Upper lobe of left lung (tissue), 6 donors: ENCODE measurements at places on chromosomes 13 and 19. TPM values are rescaled to one million over a fixed set of nuclear protein-coding genes. Genes with fewer than 3 reads are reported as not detected.

GRCh38 chr19:11293433-11294389 lies 2.2 kb upstream of the TSPAN16 start:
- DNase-seq, result peak; percentile 98

GRCh38 chr19:19525611-19526380 lies 2.9 kb upstream of the YJEFN3 start:
- DNase-seq, result no peak

GRCh38 chr19:38361633-38362075 lies 12.7 kb upstream of the PSMD8 start:
- peak; percentile 80 for DNase-seq

The FLT3 gene
- total RNA-seq, result 6.3 TPM

DNA sequence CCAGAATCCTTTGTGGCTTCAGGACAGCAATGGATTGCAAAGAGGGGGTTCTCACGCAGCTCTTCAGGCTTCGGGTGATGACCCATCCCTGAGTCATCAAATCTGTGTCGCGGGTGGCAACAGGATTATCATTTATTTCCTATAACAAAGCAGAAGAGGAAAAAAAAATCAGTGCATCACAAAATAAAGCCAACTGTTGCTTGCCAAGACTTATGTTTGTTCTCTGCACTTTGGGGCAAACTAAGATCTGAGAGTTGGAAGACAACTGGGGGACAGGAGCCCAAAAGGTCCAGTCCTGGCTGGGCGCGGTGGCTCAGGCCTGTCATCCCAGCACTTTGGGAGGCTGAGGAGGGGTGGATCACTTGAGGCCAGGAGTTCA lies 6.4 kb downstream of the GNA15 start:
- no peak for DNase-seq

DNA sequence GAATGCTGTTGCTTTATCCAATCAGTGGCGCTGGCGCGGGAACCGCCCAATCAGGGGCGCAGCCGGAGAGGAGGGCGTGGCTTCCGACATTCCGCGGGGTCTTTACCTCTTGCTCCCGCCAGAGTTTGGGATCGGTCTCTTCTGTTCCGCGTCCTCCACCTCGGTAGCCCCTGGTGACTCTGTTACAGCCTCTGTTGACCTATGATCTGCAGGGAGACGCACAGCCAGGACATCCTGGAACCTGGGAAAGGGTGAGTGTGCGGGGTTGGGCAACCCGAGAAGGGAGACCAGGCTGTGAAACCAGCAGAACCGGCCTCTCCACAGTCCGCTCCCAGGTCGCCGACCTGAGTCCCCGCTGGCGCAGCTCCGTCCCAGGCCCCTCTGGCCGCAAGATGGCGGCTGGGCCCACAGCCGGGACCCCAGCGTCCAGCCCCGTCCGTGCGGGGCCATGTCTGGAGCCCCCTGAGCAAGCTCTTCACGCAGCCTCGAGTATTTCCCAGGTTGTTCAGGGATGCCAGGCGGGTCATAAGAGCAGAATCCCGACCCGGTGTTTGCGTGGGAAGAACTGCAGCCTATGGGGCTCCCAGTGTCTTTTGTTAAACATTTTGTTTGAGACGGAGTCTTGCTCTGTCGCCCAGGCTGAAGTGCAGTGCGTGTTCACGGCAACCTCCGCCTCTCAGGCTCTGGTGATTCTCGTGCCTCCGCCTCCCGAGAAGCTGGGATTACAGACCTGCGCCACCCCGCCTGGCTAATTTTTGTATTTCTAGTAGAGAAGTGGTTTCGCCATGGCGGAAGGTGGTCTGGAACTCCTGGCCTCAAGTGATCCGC lies 4.4 kb upstream of the ZNF681 start:
- DNase-seq, result peak; percentile 95

The CCL25 gene
- total RNA-seq, result not detected

DNA sequence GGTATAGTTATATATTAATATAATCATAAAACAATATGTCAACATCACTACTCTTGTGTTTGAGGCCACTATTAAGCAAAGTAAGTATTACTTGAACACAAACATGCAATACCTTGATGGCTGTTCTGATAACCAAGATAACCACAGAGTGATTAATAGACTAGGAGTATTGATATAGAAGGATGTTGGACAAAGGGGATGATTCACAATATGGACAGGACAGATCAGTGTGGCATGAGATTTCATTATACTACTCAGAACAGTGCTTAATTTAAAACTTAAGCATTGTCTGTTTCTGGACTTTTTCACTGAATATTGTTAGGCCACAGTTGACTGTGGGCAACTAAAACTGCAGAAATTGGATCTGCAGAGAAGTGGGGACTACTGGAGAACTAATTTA lies 384.2 kb downstream of the SLITRK1 start:
- no peak for DNase-seq

The ATXN8OS gene
- total RNA-seq, result not detected

DNA sequence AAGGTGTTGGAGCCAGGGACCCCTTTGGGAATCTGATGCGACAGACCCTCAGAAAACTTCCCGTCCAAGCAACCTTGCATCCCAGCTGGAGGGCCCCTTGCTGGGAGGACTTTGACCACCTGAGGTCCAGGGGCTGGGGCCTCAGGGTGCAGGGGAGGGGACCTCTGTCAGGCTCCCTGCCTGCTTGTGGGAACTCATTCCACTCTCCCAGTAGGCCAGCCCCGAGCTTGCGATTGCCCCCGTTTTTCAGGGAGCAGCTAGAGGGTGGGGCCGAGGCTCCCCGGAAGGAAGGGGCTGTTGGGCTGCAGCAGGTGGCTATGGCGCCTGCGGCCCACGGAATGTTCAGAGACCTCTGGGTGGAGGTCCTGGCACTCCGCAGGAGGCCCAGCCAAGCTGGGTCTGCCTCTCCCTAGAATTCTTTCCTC lies 2.8 kb downstream of the GNA11 start:
- DNase-seq, result peak; percentile 43

DNA sequence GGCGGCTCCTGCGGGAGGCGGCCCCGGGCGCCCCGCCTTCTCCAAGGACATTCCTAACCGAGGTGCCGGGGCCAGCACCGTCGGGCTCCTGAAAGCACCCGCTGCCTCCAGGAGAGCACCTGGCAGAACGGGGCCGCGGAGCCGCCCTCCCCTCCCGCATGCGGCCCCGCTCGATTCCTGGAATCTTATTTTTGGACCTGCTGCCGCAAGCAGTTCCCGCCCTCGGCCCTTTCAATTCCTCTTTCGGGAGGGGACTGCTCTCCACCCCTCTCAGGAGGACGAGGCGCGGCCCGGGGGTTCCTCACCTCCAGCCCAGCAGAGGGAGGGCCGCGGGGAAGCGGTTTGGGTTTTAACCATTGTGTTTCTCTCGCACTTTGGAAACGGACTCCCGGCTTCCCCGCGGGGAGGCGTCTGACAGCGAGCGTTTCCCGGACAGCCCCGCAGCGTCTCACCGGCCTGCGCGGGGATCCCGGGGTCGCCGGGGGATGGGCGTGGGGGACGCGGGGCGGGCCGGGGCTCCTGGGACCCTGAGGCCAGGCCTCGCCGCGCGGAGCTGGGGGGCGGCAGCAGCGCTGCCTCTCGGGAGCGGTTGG lies 849 bp downstream of the GAS6 start:
- DNase-seq, result peak; percentile 57

DNA sequence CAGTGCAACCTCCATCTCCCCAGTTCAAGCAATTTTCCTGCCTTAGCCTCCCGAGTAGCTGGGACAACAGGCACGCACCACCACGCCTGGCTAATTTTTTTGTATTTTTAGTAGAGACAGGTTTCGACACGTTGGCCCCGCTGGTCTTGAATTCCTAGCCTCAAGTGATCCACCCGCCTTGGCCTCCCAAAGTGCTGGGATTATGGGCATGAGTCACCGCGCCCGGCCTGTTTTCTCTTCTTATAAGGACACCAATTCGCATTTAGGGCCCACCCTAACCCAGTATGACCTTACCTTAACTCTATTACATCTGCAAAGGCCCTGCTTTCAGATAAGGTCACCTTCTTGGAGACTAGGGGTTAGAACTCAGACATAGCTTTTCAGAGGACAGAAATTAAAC lies 35.1 kb downstream of the TMEM161A start:
- no peak for DNase-seq

The LILRA1 gene
- 4.2 TPM for total RNA-seq

- DNase-seq, result no peak
Measured at GRCh38 chr13:60562096-60562780, 165.2 kb downstream of the TDRD3 start.

The SLC17A7 gene
- total RNA-seq, result 1.1 TPM

GRCh38 chr19:38850976-38851621 lies 1.3 kb upstream of the HNRNPL start:
- DNase-seq, result no peak

GRCh38 chr13:36528105-36528504 lies 95.8 kb downstream of the CCNA1 start:
- no peak for DNase-seq

DNA sequence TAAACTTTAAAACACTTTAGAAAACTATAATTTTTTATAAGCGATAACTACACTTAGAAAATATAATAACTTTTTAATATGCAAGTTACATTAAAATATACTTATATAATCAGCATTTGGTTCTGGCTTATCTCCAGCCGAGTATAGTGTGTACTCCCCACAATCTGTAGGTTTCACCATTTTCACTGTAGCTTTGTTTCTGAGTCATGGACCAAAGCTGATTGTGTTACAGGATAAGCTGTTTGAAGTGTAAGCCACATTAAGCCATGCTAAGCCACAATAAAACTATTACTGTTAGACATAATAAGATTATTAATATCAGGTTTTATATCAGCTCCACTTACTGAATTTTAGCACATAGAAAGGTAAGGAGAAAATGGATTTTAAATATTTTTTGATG lies 43.8 kb downstream of the CCDC122 start:
- DNase-seq, result no peak

DNA sequence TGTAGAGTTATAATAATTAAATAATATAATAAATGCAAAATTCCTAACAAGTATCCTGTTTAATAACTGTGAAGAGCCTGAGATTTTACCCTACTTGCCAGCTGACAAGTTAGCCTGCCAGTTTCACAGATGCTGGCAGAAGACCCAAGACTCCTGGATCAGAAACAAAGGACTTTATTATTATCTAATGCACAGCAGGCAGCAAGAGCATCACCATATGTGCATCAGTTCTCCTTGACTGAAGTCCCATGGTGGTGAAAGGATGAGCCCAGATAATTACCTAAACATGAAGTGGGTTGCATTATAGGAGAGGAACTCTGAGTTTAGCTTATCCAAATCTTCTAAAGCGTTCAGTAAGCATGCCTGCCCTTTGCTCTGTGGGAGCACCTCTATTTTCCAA lies 39.1 kb upstream of the MTIF3 start:
- DNase-seq, result no peak

The IRF2BP1 gene
- total RNA-seq, result 31.6 TPM

DNA sequence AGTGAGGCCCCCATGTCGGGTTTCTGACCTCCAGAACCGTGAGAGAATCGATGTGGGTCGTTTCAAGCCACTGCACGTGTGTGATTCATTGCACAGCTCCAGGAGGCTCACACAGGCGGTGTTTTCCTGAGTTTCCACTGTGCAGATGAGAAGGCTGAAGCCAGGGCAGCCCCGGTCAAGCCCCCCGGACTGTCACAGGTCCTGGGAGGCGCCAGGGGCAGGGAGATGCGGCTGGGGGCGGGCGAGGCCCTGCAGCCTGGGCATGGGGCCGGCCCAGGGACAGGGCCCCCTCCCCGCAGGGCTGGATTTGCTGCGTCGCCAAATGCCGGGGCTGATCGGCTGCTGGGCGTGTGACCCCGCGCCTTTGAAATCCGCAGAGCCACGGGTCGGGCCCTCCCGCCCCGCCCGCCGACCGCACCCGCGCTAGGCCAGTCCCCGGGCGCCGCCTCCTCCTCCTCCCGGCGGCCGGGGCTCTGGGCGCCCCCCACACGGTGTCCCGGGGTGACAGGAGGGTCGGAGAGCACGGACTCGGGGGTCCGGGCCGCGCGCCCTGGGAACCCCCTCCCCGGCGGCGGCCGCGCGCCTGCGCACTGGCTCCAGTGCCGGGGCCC lies 9.9 kb upstream of the MKNK2 start:
- peak; percentile 65 for DNase-seq

The ZNF135 gene
- 11.5 TPM for total RNA-seq

DNA sequence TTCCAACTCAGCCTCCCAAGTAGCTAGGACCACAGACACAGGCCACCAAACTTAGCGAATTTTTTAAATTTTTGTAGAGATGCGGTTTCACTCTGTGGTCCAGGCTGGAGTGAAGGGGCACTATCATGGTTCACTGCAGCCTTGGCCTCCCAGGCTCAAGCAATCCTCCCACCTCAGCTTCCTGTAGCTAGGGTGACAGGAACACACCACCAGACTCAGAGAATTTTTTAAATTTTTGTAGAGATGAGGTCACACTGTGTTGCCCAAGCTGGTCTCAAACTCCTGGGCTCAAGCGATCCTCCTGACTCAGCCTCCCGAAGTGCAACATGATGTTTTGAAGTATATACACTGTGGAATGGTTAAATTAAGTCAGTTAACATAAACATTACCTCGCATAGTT lies 263.6 kb downstream of the OXGR1 start:
- no peak for DNase-seq

The ESD gene
- total RNA-seq, result 103 TPM

GRCh38 chr13:90826688-90827087 lies 520.8 kb upstream of the MIR17HG start:
- DNase-seq, result no peak

- peak; percentile 93 for DNase-seq
Measured at GRCh38 chr19:33302974-33303790, 848 bp upstream of the CEBPA start.

The RNF17 gene
- not detected for total RNA-seq

GRCh38 chr13:60482012-60482411 lies 85.0 kb downstream of the TDRD3 start:
- no peak for DNase-seq

DNA sequence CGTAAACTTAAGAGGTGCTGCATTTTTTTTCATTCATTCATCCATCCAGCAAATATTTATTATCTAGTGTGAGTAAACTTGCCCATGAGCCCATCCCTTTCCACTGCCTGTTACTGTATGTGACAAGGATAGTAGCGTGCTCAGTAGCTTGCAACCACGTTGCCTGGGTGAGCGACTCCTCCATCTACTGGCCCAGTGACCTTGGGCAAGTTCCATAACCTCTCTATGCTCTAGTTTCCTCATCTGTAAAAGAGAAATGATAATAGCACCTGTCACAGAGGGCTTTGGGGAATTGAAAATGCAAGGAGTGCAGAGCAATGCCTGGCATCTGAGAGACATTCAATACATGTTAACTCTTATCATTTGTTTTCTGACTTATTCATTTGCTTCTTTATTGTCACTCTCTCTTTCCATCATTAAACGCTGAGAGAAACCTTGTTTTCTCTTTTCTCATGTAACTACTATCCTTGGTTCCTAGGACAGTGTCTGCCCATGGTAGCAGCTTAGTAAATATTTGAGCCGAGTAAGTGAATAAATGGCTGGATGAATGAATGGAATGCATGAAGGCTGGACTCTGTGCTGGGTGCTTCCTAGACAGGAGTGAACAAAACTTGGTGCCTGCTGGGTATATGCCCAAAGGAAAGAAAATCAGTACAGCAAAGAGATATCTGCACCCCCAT lies 19.9 kb downstream of the LRCH1 start:
- no peak for DNase-seq

The GPR183 gene
- total RNA-seq, result 2.6 TPM
